ENCODE measurements at places on chromosomes 13 and 19. TPM values are rescaled to one million over a fixed set of nuclear protein-coding genes. Genes with fewer than 3 reads are reported as not detected.

PLK5 gene
- not detected for total RNA-seq

- DNase-seq: no peak
- H3K36me3 ChIP-seq: no peaks in the 10 kb centered on the region
- no peaks in the 10 kb centered on the region for H3K27me3 ChIP-seq
- no peaks in the 10 kb centered on the region for H3K4me1 ChIP-seq
These were observed 41.7 kb downstream of the RXFP2 start for GRCh38 chr13:31781064-31781463.

GRCh38 chr19:41540041-41540695, 35.8 kb upstream of the CEACAM21 start:
- DNase-seq: no peak
- H3K27me3 ChIP-seq: no peaks in the 10 kb centered on the region
- H3K36me3 ChIP-seq: no peaks in the 10 kb centered on the region

DNA sequence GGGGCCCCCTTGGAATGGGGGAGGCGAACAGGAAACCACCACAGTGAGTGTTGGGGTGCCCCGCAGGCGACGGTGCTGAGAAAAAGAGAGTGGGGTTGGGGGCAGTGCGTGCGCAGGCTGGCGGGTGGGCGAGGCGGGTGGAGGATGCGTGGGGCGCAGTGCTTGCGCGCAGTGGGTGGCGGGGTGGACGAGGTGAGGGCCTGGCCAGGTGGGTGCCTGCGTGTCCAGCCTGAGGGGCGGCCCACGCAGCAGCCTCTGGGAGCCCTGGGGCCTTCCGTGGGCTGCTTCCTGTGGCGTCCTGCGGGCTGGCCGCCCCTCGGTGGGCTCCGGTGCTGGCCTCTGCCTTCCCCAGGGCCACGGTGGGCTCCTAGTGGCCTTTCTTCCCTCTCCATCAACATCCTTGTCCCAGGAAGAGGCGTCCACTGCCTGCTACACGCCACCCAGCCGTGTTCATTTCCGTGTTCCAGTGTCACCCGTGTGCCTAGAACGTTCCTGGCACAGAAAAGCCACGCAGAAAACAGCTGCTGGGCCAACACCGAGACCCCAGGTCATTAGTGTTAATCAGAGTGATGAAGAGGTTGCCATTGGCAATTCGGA, 7.1 kb downstream of the ATP11A start:
- DNase-seq: no peak
- no peaks in the 10 kb centered on the region for H3K4me1 ChIP-seq
- H3K36me3 ChIP-seq: no peaks in the 10 kb centered on the region
- H3K4me3 ChIP-seq: no peak overlapping the region

IGFL2 gene
- total RNA-seq: not detected

RNF113B gene
- not detected for total RNA-seq

- H3K27me3 ChIP-seq: no peaks in the 10 kb centered on the region
- H3K4me3 ChIP-seq: no peak overlapping the region
- H3K36me3 ChIP-seq: no peaks in the 10 kb centered on the region
- no peak for DNase-seq
These were observed 11.0 kb upstream of the ZNF792 start for GRCh38 chr19:34975056-34975455.

- no peak for DNase-seq
- H3K4me1 ChIP-seq: no peaks in the 10 kb centered on the region
- no peak overlapping the region for H3K4me3 ChIP-seq
- H3K27ac ChIP-seq: no peak overlapping the region
These were observed 60.0 kb upstream of the SPRY2 start for GRCh38 chr13:80400865-80401426.

- no peak overlapping the region for H3K27ac ChIP-seq
- DNase-seq: no peak
- no peak overlapping the region for H3K4me3 ChIP-seq
- H3K4me1 ChIP-seq: no peaks in the 10 kb centered on the region
- no peaks in the 10 kb centered on the region for H3K27me3 ChIP-seq
- H3K36me3 ChIP-seq: no peaks in the 10 kb centered on the region
These were observed 23.5 kb downstream of the SLC25A15 start for GRCh38 chr13:40812724-40813445.

PVR gene
- 26.5 TPM for total RNA-seq

Measured in ovary (tissue), 10 donors.